ENCODE measurements at places on chromosomes 5 and 9.

DNA sequence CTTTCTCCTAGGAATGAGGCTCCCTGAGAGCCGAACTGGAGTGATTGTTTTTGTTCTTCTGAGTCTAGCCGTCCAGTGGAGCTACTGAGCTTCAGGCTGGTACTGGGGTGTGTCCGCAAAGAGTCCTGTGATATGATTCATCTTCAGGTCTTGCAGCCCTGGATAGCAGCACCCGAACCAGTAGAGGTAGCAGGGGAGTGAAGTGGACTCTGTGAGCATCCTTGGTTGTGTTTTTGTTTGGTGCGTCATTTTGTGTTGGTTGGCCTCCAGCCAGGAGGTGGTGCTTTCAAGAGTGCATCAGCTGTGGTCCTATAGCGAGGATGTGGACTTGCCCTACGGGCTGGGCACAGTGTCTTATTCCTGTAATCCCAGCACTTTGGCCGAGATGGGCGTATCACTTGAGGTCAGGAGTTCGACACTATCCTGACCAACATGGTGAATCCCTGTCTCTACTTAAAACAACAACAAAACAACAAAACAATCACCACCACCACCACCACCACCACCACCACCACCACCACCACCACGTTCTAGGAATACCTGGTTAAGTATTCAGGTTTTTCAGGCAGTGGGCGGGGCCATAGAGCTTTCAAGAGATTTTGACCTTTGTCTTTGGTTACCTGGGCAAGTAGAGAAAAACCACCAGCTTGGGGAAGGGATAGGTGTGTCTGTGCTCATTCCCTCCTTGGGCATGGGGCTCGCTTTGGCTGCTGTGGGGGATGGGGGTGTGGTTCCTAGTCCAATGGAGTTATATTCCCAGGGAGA, 154.0 kb downstream of the WDR70 start:
- no peak for DNase-seq

- no peak for DNase-seq
Measured at GRCh38 chr9:129241725-129242124, 63.7 kb upstream of the IER5L start.

GRCh38 chr5:65481171-65481581, 544 bp downstream of the ADAMTS6 start:
- DNase-seq: no peak

GRCh38 chr5:106959387-106959786, 711.4 kb downstream of the EFNA5 start:
- no peak for DNase-seq

DNA sequence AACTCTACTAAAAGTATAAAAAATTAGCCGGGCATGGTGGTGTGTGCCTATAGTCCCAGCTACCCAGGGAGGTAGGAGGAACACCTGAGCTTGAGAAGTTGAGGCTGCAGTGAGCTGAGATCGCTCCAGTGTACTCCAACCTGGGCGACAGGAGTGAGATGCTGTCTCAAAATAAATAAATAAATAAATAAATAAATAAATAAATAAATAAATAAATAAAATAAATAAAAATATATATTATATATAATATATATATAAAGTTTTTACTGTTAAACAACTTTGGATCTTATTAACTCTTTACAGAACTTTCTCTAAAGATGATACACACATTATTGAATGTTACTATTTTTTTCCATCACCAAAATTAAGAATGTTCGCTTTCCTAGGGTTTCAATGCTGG, 38.4 kb downstream of the HMGCR start:
- DNase-seq: no peak

GRCh38 chr5:912280-913091, 19.8 kb downstream of the TRIP13 start:
- DNase-seq: peak; percentile 83

DNA sequence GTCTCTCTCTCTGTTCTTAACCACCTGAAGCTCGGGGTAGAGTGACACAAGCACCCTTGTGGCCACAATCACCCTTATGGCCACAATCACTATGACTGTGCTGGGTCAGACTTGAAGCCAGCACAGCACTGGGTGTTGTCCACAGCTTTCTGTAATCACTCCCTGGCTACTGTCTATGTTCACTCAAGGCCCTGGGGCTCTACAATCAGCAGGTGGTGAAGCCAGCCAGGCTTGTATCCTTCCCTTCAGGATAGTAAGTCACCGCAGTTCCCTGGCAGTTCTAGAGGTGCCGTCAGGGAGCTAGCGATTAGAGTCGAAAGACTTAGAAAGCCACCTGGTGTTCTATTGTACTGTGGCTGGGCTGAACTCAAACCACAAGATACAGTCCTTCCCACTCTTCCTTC, 44.2 kb downstream of the GDA start:
- DNase-seq: no peak

GRCh38 chr9:6197330-6197729, 18.3 kb upstream of the IL33 start:
- DNase-seq: no peak

- no peak for DNase-seq
Measured at GRCh38 chr9:113935677-113936380, 59.7 kb downstream of the ZNF618 start.

All from CD4-positive, alpha-beta T cell treated with Interleukin-21 for 1 hour (primary cell).